ENCODE measurements at places on chromosomes 11 and 22.
A peak's percentile ranks its signal among the peaks of the same experiment; 100 is the strongest.

DNA sequence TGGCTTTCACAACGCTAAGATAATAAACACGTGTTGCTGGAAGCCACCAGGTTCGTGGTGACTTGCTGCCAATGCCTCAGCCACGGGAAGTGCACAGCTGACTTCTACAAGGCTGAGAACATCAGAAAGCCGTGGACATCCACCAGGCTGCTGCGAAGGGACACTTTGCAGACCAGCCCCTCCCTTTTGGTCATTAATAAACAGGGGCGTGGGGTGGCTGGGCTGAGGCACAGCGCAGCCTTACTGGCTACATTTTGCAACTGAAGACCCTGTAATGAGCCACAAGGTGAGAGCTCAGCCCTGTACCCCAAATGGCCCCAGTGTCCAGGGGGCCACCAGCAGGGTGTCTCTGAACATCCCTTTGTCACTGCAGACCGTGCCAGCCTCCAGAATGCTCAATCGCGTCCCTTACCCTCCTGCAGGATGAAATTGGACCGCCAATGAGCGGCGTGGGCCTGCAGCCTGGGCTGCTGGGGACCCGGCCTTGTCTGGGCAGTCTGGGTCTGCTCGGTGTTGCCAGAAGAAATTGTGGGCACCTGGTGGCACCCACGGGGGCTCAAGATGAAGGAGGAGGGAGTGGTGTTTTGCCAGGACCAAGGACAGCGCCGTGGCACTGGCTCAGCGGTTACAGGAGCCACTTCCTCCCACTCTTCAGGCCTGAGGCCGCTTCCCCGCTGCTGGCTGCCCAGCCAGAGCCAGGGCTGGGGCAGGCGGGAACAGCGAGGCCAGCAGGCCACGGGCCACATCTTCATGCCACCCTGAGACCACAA, 181.9 kb downstream of the CTTN start:
- DNase-seq, result no peak

- DNase-seq, result peak; percentile 13
These were observed 563.0 kb downstream of the SOX6 start for GRCh38 chr11:15793043-15793996.

- no peak for DNase-seq
These were observed 94.0 kb upstream of the B3GAT1 start for GRCh38 chr11:134506046-134506445.

DNA sequence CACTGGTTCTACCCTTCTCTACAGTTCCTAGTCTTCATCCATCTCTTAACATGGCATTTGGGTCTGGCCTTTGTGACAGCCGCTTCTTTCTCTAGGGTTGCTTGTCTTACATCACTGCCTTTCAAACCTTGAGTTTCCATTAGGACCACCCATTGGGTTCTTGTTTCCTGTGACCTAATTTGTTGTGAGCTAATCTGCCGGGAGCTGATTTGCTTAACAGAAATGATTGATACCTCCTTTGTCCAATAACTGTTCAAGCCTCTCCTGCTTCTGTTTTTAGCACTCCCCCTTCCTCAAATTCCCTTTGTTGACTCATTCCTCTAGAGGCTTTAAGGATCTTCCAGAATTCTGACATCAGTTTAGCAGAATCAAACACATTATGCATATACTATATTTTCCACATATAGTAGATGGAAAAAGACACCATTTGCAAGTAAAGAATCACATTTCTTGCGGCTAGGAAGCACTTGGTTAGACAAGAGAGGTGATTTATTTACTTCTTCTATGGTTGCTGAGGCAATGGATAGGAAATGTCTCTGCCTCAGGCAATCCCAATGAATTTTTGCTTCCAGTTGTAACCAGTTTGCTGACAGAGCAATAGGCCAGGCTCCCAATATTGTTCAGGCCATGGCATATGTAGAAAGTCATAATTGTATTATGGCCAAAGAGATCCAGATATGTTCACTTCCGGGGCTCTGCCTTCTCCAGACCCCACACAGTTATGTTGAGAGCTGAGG, 130.7 kb downstream of the SNX19 start:
- DNase-seq, result no peak

- no peak for DNase-seq
These were observed 993 bp downstream of the RELA start for GRCh38 chr11:65661599-65662246.

GRCh38 chr11:57453543-57454177, 6.7 kb upstream of the RTN4RL2 start:
- DNase-seq, result no peak

- no peak for DNase-seq
These were observed 538.3 kb upstream of the FAT3 start for GRCh38 chr11:91686281-91686680.

DNA sequence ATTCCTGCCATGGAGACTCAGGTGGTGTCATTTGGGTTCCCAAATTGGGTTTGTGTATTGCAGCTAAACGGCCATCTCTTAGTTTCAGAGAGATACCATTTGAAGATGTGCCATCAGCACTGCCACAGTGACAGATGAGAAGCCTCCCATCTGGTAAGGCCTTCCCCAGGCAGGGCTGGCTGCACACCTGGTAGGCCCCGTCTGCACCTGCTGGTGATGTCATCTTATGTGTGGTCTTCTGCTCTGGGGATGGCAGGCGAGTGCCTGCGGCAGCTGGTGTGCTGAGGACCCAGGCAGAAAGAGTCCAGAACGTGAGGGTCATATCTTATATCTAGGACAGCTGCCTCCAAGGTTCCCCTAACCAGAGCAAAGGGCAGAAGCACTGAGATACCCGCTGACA, 100.6 kb downstream of the CSNK2A3 start:
- DNase-seq, result no peak

GRCh38 chr11:17646451-17647145, 72.8 kb upstream of the MYOD1 start:
- no peak for DNase-seq

GRCh38 chr11:126415128-126415527, 59.6 kb downstream of the ST3GAL4 start:
- DNase-seq, result no peak

GRCh38 chr22:46323162-46323561, 12.4 kb upstream of the TRMU start:
- DNase-seq, result no peak

GRCh38 chr11:107731941-107732688, 20.3 kb upstream of the SLN start:
- no peak for DNase-seq

DNA sequence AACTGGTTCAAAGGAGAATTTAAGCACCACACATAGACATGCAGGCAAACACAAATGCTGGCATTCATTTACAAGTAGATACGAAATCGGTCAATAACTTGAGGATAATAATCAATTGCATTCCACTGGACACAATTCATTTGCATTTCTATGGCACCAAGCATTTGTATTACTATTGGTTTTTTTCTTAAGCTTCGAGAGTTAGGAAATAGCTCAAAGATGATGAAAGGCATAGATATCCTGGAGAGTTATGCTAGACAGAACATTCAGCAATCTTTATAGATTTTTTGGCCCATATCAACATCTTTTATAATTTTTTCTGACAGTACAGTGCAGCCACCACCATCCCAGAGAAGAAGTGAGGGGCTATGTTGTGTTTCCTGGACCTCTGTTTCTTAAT, 544.4 kb downstream of the MIAT start:
- DNase-seq, result no peak

GRCh38 chr22:35893698-35894097, 134.9 kb downstream of the RBFOX2 start:
- DNase-seq, result no peak

DNA sequence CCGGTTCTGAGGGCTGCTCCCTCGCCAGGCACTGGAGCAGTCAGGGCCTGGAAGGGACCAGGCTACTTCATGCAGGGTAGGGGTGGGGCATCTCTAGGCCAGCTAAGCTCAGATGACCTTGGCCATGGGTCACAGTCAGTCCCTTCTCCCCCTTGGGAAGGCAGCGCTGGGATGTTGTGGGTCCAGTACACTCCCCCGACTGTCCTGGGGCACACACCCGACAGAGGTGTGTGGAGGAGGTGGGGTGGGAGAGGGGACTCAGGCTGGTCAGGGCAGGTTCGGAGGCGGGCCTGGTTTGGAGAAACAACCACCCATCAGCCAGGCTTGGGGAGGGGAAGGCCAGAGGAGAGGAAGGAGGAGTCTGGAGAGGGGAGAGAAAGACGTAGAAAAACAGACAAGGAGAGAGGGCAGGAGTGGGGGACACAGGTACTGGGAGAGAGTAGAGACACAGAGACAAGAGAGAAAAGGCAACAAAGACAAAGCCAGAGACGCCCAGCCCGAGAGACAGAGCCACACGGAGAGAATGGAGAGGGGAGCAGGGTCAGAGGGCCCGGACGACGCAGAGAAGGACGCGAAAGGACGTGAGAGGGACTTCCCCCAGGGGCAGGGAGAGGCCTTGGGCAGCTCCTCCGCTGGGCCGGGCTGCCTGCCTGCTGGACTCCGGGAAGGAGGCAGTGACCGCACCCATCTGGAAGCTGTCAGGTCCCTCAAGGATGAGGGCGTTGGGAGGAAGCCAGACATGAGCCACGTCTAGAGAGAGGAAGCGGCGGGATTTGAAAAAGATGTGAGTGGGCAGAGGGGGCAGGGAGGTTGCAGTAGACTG, 30.6 kb upstream of the TSKU start:
- DNase-seq, result no peak
